Colonic mucosa (tissue), 4 donors: ENCODE measurements at places on chromosomes 3 and 15. TPM values are rescaled to one million over a fixed set of nuclear protein-coding genes. Genes with fewer than 3 reads are reported as not detected.

Gene NR1I2
- total RNA-seq = 58.4 TPM

Gene ECE2
- total RNA-seq = not detected

Gene OXSR1
- 57.3 TPM for total RNA-seq

Gene SLCO2A1
- 34.8 TPM for total RNA-seq

Gene MAP6D1
- total RNA-seq = 0.98 TPM

Gene SLC2A2
- total RNA-seq = 0.08 TPM

Gene ALG1L2
- 1.6 TPM for total RNA-seq

Gene HPS3
- 15.8 TPM for total RNA-seq

Gene RPP25
- total RNA-seq = 25.5 TPM

Gene C3orf49
- not detected for total RNA-seq

Gene ATP10A
- 0.89 TPM for total RNA-seq

Gene ALDH1A3
- total RNA-seq = 7.4 TPM

Gene GUCA1C
- not detected for total RNA-seq

Gene IMPG2
- 0.08 TPM for total RNA-seq

Gene TNFAIP8L3
- total RNA-seq = 5.3 TPM

Gene RGMA
- total RNA-seq = 12.4 TPM
